ENCODE measurements at places on chromosomes 3 and 15.

DNA sequence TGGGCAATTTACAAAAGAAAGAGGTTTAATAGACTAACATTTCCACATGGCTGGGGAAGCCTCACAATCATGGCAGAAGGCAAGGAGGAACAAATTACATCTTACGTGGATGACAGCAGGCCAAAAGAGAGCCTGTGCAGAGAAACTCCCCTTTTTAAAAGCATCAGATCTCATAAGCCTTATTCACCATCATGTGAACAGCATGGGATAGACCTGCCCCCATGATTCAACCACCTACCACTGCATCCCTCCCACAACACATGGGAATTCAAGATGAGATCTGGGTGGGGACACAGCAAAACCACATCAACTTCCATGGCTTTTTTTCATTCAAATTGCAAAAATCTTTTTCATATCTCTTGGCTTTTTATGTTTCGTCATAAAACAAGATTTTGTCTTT lies 67.6 kb upstream of the GADL1 start:
- no peak for DNase-seq

DNA sequence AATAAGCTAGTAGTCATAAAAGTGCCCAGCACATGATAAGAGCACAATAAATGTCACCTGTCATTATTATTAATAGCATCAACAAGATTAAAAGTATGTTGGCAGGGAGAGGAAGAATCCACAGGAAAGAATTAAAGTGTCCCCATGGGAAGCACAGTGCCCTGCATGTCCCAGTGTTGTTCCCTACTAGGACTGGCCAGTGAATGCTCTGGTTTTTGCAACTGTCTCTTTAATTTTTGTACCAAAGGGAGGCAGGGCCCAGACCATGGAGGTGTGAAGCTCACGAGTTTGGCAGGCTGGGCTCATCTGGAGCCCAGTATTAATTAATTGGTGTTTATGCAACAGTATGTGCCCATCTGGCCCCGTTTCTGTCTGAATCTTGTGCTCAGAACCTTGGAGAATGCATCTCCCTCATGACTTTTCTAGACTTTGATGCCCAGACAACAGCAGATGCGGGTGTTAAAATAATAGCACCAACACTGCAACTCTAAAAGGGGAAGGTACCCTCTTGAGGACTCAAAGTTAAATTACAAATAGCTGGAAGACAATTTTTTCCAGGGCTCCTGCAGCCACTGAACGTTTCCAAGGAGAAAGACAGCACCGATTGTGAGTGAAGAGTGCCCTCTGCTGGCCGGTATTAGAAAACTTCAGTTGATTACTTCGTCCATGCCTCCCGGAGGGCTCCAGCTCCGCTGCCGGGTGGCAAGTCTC lies 71.9 kb upstream of the SPATA12 start:
- DNase-seq: no peak

GRCh38 chr15:74847432-74847831 lies 4.5 kb upstream of the ULK3 start:
- DNase-seq: no peak

DNA sequence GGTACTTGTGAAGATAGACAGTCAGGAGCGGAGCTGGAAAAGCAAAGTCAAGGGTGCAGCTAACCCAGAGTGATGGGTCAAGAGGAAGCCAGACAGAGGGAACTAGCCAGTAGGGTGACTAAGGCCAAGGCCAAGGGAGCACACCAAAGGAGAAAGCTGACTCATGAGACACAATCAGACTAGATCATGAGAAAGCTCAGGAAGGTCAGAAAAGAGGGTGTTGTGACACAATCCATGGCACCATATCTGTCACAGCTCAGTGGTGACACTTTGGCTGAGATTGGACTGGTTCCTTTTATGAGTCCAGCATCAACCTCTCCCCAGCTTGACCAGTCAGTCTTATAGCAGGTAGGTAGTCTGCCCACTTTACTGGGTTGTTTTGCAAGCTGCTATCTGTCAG lies 22.2 kb downstream of the P2RY1 start:
- DNase-seq: no peak

- DNase-seq: no peak
Measured at GRCh38 chr15:98653686-98654085, 5.3 kb downstream of the IGF1R start.
